ENCODE measurements at places on chromosomes 7 and 10.

- no peak for DNase-seq
These were observed 359.3 kb downstream of the SH2D4B start for GRCh38 chr10:80896959-80897358.

DNA sequence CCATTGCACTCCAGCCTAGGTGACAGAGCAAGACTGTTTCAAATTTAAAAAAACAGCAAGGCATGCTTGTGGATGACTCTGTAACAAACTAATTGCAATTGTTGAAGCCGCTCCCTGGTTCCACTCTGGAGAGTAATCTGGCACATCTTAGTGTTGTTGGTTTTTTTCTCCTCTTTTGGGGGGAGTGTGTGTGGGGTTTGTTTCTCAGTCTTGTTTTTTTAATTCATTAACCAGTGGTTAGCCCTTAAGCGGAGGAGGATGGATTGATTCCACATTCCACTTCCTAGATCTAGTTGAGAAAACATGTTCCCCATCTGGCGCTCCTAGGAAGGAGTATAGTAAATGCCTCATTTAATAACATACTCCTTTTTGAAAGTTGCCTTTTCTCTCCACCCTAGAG is 8.6 kb upstream of the ZNF713 start:
- DNase-seq = no peak

- DNase-seq = no peak
These were observed 88.1 kb downstream of the COBL start for GRCh38 chr7:51228386-51228958.

DNA sequence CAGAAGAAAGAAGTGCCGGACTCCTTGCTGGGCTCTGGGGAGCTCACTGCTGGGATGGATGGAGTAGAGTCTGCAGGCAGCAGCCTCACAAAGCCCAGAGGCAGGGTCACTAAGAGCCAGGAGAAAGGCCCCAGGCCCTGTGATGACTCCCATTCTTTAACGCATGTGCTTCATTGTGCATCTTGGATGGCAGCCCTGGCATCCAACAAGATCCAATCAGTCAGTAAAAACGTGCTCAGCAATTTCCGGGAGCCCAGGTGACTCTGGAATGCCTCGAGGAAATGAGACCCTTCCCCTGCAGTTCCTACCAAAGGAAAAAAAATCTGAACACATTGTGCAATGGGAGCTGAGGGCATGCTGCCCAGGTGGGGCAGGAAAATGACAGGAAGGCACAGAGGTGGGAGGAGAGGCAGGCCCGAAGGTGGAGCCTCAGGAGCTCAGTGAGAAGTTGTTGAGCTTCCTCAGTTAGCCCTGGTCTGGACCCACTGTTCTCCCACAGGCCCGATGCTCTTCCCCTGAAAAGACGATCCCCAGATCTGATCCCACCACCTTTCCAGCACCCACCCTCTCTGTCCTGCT is 60.7 kb upstream of the TMEM72 start:
- DNase-seq = no peak
